HFFc6 (cell line): ENCODE measurements at places on chromosomes 3 and 15. TPM values are rescaled to one million over a fixed set of nuclear protein-coding genes. Genes with fewer than 3 reads are reported as not detected.

GRCh38 chr15:51341366-51342226 lies at the start of gene GLDN:
GLDN (plus strand) TSS chr15:51341655; CDS start chr15:51341685, 30 bp downstream.
- no peak for DNase-seq

DNA sequence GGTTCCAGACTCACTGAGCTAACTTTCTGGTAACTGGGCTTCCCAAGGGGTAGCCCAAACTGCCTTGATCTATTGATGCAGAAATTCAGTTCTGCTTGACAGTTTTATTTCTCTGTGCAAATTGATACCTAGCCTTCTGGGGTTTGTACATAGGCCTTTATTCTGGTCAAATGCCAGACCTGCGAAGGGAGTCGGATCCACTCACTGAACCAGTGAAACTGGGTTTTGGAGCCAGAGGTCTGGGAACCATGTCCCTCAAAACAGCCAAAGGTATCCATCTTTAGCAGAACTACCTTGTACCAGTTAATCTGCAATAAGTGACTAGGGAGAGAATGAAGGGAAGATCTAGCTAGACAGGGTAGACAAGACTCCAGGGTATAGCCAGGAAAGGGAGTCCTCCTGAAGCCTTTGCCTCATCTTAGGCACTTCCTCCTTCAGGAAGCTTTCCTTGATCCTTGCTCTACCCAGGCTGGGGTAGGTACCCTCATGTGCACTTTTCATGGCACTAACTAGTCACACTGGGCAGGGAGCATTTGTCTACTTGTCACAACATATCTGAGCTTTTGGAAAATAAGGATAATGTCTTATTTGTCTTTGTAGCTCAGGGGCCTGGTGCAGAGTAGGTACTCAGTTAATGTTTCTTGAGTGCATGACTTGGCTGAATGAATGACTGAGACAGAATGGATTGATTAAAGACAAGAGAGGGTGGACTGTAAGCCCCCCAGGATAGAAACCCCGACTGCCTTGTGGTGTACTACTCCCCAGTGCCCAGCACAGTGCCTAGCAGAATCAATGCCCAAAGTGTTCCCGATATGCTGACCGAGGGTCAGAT lies 1.4 kb upstream of the SNX33 start:
- no peak for DNase-seq

GRCh38 chr3:125585595-125586223 lies 9.6 kb downstream of the OSBPL11 start:
- peak; percentile 65 for DNase-seq

DNA sequence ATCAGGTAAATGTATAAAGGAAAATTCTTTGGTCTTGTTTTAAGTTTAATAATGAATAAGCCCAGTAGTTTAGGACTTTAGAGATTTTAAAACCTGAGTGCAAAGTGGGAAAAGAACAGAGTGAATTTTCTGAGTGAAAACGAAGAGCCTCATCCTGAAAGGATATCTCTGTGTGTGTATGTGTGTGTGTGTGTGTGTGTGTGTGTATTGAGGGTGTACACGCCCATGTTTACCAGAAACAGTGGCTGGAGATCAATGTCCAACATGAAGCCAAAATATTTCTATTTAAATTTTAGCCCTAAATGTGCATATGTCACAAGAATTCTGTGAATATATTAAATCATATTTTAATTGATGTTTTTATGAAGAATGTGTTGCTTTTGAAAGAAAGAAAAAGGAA lies 549.9 kb downstream of the CADM2 start:
- no peak for DNase-seq

DNA sequence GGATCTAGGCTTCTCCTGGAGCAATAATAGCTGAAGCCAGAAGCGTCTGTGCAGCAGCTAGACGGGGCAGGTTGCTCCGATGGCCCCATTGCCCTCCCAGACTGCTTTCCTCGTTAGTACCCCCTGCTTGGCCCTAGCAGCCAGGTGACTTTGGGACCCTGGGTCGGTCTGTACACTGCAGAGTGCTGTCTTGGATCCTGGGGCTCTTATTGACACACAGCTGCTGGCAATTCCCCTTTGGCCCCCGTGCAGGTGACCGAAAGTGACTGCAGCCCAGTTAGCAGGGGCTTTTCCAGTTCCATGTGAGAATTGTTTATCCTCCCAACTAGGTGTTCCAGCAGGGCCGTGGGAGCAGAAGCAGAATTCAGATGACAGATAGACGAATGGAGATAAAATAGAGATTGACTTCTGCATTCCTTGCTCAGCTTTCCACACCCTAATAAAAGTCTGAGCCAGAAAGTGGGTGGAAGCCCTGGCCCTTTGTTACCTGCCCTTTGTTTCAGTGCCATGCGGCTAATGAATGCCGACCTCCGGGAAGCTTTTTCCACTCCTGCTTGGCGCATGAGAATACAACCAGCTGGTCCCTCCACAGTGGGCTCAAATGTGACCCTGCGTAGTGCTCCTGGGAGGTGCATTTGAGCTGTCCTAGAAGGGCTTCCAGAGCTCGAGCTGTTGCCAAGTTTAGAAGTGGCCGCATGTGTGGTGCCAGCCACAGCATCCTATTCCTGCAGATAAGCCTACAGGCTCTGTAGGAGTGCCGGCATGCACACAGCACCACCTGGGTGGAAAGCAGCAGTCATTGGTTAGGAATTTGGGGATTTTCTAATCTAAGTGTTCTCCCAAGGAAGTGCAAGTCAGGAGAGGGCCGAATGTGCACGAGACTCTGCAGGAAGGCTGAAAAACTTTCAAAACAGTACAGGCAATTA lies 94.4 kb downstream of the SLCO3A1 start:
- peak; percentile 9 for DNase-seq

GRCh38 chr3:16794257-16794656 lies 90.5 kb upstream of the PLCL2 start:
- no peak for DNase-seq

DNA sequence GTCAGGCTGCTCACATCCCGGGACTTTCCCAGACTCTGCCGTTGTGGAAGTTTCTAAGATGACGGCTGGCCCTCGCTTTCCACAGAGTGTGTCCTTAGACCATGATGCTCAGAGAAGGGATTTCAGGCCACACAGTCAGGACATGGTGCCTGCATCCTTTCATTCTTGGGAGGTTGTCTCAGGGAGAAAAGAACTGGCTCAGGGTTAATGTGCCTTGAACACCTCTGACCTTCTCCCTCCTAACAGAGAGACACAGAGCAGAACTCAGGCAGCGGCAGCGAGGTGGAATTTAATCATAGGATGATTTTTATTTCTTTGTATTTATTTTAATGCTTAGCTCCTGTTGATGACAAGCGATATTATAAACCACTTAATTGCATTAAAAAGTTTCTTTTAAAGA lies 96.9 kb upstream of the ATP2B2 start:
- no peak for DNase-seq

KBTBD12 gene
- total RNA-seq: not detected in 3 replicates

DNA sequence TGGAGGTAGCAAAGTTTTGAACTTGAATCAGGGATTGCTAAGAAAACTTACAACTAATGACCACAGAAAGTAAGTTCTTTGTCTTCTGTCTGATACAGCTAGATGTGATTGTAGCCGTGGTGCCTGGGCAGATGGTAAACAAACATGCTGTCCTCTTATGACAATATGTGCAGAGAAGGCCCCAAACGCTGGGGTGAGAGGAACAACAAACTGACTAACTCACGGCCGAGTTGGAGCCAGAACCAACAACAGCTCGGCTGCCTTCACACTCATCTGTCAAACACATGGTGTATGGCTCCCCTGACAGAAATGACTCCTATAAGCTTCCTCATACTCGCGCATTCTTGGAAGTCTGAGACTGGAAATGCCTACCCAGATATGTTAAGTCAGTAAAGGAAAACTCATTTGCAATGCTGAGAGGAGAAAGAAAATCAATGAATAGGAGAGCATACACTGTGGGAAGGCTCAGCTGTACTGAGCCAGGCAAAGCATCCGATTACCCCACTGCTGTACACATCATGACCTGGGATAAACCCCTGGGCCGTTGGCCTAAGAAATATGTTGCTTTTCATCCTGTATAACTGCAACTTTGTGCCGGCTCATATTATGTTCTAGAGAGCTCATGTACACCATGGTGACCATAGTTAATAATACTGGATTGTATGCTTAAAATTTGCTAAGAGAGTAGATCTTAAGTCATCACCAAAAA lies 5.7 kb downstream of the THBS1 start:
- peak; percentile 93 for DNase-seq

GRCh38 chr15:69540622-69541021 lies 88.0 kb downstream of the RPLP1 start:
- DNase-seq: no peak

DNA sequence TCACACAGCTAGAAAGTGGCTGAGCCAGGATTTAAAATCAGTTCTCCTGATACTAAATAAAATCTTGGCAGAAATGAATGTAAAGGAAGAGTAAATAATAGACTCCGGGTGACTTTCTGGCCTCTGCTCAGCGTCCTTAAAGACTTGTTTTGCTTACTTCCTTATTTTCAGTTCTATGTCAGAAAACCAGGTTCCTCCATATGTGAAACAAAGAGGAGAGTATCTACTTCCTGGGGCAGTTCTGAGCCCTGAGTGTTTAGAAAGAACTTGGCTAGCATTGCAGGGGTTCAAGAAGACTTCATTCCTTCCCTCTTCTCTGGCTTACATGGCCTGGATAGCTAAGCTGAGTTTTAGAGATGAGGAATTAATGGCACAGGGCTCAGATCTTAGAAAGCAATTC lies 222.8 kb upstream of the TLE3 start:
- DNase-seq: no peak

GRCh38 chr3:4994823-4995499 lies 15.7 kb downstream of the BHLHE40 start:
- DNase-seq: peak; percentile 93

SCG3 gene
- not detected in 3 replicates for total RNA-seq

GRCh38 chr3:171349392-171349791 lies 110.8 kb downstream of the TNIK start:
- DNase-seq: peak; percentile 55

SLC6A1 gene
- total RNA-seq: not detected in 3 replicates

MITF gene
- total RNA-seq: 25.1 to 42.2 TPM (median 27.1 TPM) in 3 replicates

- no peak for DNase-seq
These were observed 144.2 kb upstream of the BNIP2 start for GRCh38 chr15:59833366-59833765.

DNA sequence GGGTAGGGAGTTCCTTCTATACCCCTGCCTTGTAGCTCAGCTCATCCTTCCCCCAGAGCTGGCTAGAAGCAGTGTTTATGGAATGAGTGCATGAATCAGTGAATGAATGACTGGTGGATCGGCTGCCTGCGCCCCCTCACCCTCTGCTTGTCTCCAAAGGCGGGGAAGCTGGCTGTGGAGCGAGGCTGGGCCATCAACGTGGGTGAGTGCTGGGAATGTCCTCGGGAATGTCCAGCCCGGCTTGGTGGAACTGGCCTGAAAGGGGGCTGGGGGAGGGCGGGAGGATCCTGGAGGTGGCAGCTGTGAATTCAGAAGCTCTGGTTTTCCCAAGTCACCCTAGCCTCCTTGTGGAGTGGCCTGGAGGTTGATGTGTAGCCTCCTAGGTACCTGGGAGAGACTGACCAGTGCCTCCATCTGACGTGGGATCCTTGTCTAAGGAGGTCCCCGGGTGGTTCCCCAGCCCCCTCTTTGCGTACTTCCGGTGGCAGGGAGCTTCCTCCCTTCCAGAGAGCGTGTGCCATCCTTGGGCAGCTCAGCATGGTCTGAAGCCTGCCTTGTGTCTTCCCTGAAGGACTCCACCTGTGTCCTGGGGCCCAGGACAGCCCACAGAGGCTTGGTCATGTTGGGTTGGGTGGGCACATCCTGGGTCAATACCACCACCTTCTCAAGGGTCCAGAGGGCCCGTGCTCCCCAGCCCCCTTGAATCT lies 18.4 kb downstream of the HDAC11 start:
- no peak for DNase-seq

P3H2 gene
- 38.6 and 39.3 TPM in 2 replicates for total RNA-seq

GOLGA8O gene
- 0.63 TPM in 1 of 3 replicates, not detected in the others for total RNA-seq

ARL14 gene
- total RNA-seq: 0.14 TPM in 1 of 3 replicates, not detected in the others

GRCh38 chr3:175075269-175075668 lies 216.1 kb downstream of the NAALADL2 start:
- no peak for DNase-seq
